ENCODE measurements at places on chromosomes 3 and 15.
A peak's percentile ranks its signal among the peaks of the same experiment; 100 is the strongest.

GRCh38 chr15:44738340-44738984 lies 2.1 kb downstream of the TRIM69 start:
- no peaks in the 10 kb centered on the region for H3K27me3 ChIP-seq
- H3K4me1 ChIP-seq, result peaks cover 22% of the 10 kb centered on the region
- DNase-seq, result peak; percentile 52
- H3K4me3 ChIP-seq, result no peak overlapping the region
- H3K27ac ChIP-seq, result no peak overlapping the region

DNA sequence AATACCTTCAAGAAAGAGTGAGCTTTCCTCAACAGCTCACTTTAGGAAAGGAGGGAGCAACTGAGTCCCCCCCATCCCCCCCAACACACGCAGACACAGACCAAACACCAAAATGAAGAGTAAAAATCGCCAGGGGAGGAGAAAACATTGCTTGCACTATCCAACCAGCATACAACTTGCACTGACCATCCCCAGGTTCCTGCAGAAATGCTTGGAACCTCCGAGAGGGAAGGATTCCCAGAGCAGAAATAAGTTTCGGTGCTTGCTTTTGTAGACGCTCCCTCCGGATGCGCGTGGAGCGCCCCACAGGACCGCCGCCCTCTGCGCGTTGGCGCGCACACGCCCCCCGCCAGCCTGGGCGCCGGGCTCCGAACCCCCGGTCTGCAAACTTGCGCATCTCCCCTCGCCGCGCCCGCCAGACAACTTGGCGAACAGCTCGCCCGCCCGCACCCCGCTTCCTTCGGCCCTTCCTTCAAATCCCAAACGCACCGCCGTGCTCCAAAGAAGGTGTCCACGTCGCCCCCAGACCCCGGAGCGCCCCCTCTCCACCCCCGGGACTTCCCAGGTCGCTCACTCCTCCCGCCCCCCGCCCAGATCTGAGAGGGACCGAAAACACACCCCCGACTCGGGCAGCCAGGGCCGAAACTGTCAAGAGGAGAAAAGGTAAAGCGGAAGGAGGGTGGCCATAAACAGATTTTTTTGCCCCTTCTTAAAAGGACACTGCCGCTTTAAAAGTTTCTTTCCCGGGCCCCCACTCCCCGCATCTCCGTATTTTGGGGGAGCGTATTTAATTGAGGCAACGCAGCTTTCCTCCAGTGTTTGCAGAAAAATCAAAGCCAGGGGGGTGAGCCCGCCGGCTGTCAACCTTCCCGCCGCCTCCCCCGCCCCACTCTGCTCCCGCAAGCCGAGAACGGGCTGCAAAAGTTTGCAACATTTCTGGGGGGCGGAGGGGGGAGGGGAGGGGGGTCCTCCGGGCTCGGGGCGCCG lies 859 bp downstream of the RORA start:
- no peak overlapping the region for H3K27ac ChIP-seq
- H3K4me1 ChIP-seq, result no peaks in the 10 kb centered on the region
- no peaks in the 10 kb centered on the region for H3K36me3 ChIP-seq
- peak overlapping the region; percentile 70 for H3K4me3 ChIP-seq
- no peaks in the 10 kb centered on the region for H3K27me3 ChIP-seq

- H3K27me3 ChIP-seq, result no peaks in the 10 kb centered on the region
- H3K4me1 ChIP-seq, result peaks cover 4% of the 10 kb centered on the region
- H3K27ac ChIP-seq, result no peak overlapping the region
- no peaks in the 10 kb centered on the region for H3K36me3 ChIP-seq
- DNase-seq, result no peak
Measured at GRCh38 chr3:197375001-197375441, 76.6 kb upstream of the DLG1 start.

DNA sequence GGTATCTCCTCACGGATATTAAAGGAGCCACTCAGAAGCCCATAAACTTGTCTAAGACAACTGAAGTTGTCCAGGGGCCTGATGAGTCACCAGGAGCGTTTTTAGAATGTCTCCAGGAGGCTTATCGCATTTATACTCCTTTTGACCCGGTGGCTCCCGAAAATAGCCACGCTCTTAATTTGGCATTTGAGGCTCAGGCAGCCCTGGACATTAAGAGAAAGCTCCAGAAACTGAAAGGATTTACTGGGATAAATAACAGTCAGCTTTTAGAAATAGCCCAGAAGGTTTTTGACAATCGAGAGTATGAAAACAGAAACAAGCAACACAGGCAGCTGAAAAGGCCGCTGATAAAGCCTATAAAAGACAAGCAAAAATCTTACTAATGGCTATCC lies 4.1 kb downstream of the DET1 start:
- no peak for DNase-seq
- no peak overlapping the region for H3K4me3 ChIP-seq
- no peak overlapping the region for H3K27ac ChIP-seq
- H3K4me1 ChIP-seq, result no peaks in the 10 kb centered on the region

DNA sequence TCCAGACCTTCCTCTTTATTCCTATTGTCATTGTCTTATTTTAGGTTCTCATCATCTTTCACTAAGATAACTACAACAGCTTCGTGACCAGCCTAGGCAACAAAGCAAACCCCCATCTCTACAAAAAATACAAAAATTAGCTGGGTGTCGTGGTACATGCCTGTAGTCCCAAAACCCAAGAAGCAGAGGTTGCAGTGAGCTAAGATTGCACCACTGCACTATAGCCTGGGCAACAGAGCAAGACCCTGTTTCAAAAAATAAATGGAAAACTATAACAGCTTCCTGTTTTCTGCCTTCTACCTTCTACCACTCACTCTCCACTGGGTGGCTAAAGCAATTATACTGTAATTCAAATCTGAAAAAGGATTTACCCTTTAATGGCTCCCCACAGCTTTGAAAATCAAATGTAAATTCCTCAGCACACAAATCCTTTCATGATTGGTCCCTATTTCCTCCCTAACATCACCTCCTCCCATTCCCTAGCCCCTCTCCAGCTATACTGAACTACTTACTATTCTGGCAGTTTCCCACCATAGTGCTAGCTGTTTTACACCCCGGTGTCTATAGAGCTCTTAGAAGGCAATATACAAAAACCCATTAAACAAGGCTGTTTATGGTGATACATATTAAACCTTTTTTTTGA lies 33.4 kb downstream of the LRRFIP2 start:
- no peaks in the 10 kb centered on the region for H3K36me3 ChIP-seq
- no peak overlapping the region for H3K27ac ChIP-seq
- no peak overlapping the region for H3K4me3 ChIP-seq
- DNase-seq, result no peak
- no peaks in the 10 kb centered on the region for H3K27me3 ChIP-seq

DNA sequence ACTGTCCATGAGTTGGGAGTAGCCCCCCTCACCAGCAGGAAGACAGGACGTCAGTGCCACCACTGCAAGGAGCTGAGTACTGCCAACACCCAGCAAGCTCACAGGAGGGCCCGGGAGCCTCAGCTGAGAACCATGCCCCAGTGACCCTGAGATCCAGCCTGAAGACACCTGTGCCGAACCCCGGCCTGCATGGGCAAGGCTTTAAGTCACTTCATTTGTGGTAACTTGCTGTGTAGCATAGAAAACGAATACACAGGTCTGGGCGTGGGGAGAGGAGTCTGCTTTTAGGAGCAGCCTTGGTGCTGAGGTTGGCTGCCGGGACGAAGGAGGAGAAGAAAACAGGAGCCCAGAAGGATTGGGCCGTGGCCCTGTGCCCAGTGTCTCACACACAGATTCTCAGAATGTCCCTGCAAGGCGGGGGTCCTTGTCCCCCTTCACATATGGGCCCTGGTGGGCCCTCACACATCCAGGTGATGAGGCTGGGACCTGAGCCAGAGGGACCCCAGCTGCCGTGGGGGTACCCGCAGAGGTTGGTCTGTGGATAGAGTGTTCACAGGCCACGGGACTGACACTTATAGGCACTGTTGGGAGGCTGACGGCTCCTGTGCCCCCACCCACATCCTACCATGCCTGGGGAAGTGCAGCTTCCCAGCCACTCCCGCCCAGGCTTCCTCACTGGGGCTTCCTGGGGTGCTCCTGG lies 85.3 kb downstream of the PLXNA1 start:
- H3K27ac ChIP-seq, result no peak overlapping the region
- DNase-seq, result no peak
- no peaks in the 10 kb centered on the region for H3K4me1 ChIP-seq
- no peak overlapping the region for H3K4me3 ChIP-seq
- H3K27me3 ChIP-seq, result 0 out of 2 replicates have a peak, but pooled peaks cover 14% of the 10 kb centered on the region

- H3K4me3 ChIP-seq, result no peak overlapping the region
- H3K4me1 ChIP-seq, result no peaks in the 10 kb centered on the region
- H3K27ac ChIP-seq, result no peak overlapping the region
- H3K27me3 ChIP-seq, result no peaks in the 10 kb centered on the region
- no peak for DNase-seq
Measured at GRCh38 chr3:11529281-11529680, 114.4 kb downstream of the VGLL4 start.

GRCh38 chr15:26260517-26261133 lies 397.5 kb upstream of the ATP10A start:
- H3K4me1 ChIP-seq, result no peaks in the 10 kb centered on the region
- DNase-seq, result no peak
- no peak overlapping the region for H3K27ac ChIP-seq
- no peaks in the 10 kb centered on the region for H3K36me3 ChIP-seq
- no peak overlapping the region for H3K4me3 ChIP-seq

GRCh38 chr15:66824424-66824823 lies 122.4 kb downstream of the SMAD6 start:
- no peaks in the 10 kb centered on the region for H3K27me3 ChIP-seq
- H3K4me1 ChIP-seq, result no peaks in the 10 kb centered on the region
- no peak overlapping the region for H3K27ac ChIP-seq
- no peaks in the 10 kb centered on the region for H3K36me3 ChIP-seq

GRCh38 chr3:150899141-150899540 lies 6.1 kb downstream of the MINDY4B start:
- H3K27me3 ChIP-seq, result no peaks in the 10 kb centered on the region
- no peak overlapping the region for H3K4me3 ChIP-seq
- DNase-seq, result no peak

DNA sequence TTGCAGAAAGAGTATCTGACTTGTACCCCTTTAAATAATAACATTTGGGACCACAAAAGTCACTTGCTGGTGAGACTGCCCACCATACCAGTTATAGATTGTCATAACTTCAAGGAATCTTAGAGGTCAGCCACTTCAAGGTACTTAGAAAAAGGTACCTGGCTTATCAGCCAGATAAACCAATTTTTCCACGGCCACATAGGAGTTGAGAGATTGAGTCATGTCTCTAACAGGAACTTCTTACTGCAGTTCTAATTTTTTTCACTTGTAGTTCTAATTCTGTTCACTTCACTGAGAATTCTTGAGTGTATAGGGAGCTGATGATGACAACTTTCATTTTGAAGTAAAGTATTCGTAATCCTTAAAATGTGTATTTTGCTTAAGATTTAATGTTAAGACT lies 317.1 kb upstream of the CBLB start:
- H3K4me1 ChIP-seq, result peaks cover 5% of the 10 kb centered on the region
- H3K4me3 ChIP-seq, result no peak overlapping the region
- no peak overlapping the region for H3K27ac ChIP-seq
- H3K27me3 ChIP-seq, result peaks cover 83% of the 10 kb centered on the region

GRCh38 chr3:119098619-119099222 lies 47.2 kb upstream of the TEX55 start:
- H3K4me1 ChIP-seq, result no peaks in the 10 kb centered on the region
- H3K27me3 ChIP-seq, result no peaks in the 10 kb centered on the region
- H3K27ac ChIP-seq, result no peak overlapping the region
- no peaks in the 10 kb centered on the region for H3K36me3 ChIP-seq
- H3K4me3 ChIP-seq, result no peak overlapping the region

GRCh38 chr15:81955382-81956062 lies 90.3 kb downstream of the MEX3B start:
- no peak for DNase-seq
- no peaks in the 10 kb centered on the region for H3K4me1 ChIP-seq
- H3K27ac ChIP-seq, result no peak overlapping the region
- H3K27me3 ChIP-seq, result no peaks in the 10 kb centered on the region
- no peaks in the 10 kb centered on the region for H3K36me3 ChIP-seq

DNA sequence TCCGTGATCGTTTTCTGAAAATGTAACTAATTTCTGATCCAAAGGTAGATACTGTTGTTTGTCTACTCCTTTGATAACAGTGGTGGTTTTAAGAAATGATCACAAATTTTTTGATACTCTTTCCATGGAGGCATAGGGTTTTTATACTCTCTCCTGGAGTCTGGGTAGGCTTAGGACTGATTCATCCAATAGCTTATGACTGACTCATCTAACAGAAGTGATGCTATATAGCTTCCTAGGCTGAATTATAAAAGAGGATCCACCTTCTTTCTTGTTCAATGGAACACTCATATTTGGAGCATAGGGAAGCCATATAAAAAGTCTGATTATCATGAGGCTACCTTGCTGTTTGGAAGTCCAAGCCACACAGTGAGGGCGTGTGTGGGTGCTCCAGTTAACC lies 84.3 kb downstream of the CHST2 start:
- no peak overlapping the region for H3K27ac ChIP-seq
- no peak for DNase-seq
- H3K4me1 ChIP-seq, result peaks cover 15% of the 10 kb centered on the region
- H3K36me3 ChIP-seq, result no peaks in the 10 kb centered on the region
- H3K4me3 ChIP-seq, result no peak overlapping the region

DNA sequence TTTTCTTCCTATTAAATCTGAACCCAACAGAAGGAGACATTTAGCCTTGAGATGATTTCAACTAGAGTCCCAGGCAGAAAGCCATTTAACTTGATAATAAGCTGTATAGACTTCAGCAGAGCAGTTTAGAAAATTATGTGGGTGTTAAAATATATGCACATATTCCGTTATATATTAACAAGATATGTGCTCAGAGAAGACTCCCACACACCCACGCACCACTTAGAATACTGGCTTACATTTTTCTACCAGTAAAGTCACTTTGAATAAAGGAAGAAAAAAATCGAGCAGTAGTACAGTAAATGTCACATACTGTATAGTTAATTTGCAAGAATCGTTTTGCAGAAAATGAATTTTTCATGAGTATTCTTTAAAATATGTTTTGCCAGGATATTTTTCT lies 599.3 kb downstream of the FGF12 start:
- H3K27me3 ChIP-seq, result no peaks in the 10 kb centered on the region
- DNase-seq, result no peak
- H3K36me3 ChIP-seq, result no peaks in the 10 kb centered on the region
- no peak overlapping the region for H3K4me3 ChIP-seq

DNA sequence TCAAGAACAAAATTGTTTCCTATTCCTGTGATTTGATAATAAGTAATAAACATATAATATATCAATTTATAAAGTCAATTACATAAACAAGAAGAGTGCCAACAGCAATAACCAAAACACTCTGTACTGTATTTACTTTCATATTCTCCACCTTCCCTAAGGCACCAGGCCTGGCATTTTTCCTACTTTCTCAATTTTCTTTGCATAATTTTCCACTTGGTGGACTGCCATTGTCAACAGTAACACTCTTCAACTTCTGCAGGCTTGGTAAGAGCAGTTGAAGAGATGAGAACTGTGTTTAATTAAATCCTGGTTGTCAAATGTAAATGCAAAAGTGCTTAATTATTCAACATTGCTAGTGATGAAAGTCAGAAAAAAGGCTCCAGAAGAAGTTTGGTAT lies 229.8 kb upstream of the PLSCR5 start:
- DNase-seq, result no peak
- no peaks in the 10 kb centered on the region for H3K27me3 ChIP-seq
- no peaks in the 10 kb centered on the region for H3K36me3 ChIP-seq
- no peak overlapping the region for H3K27ac ChIP-seq
- no peaks in the 10 kb centered on the region for H3K4me1 ChIP-seq
- H3K4me3 ChIP-seq, result no peak overlapping the region

- H3K4me1 ChIP-seq, result no peaks in the 10 kb centered on the region
- no peak overlapping the region for H3K27ac ChIP-seq
- no peak for DNase-seq
- H3K36me3 ChIP-seq, result no peaks in the 10 kb centered on the region
- H3K27me3 ChIP-seq, result no peaks in the 10 kb centered on the region
Measured at GRCh38 chr3:12253516-12254343, 35.1 kb upstream of the PPARG start.

- no peaks in the 10 kb centered on the region for H3K27me3 ChIP-seq
- H3K36me3 ChIP-seq, result no peaks in the 10 kb centered on the region
- no peak overlapping the region for H3K27ac ChIP-seq
- no peak for DNase-seq
Measured at GRCh38 chr15:27675571-27675970, 423.5 kb downstream of the OCA2 start.

Measured in MM.1S (cell line).